ENCODE measurements at places on chromosomes 16 and 17. TPM values are rescaled to one million over a fixed set of nuclear protein-coding genes. Genes with fewer than 3 reads are reported as not detected.

GRCh38 chr16:47310792-47311211 lies 150.1 kb downstream of the ITFG1 start:
- no peak for DNase-seq

NLRC3 gene
- polyA plus RNA-seq: 12.7 TPM

GRCh38 chr17:50458701-50459676 lies 9.7 kb downstream of the CHAD start:
- no peak for DNase-seq

ARL5C gene
- not detected for polyA plus RNA-seq

DNA sequence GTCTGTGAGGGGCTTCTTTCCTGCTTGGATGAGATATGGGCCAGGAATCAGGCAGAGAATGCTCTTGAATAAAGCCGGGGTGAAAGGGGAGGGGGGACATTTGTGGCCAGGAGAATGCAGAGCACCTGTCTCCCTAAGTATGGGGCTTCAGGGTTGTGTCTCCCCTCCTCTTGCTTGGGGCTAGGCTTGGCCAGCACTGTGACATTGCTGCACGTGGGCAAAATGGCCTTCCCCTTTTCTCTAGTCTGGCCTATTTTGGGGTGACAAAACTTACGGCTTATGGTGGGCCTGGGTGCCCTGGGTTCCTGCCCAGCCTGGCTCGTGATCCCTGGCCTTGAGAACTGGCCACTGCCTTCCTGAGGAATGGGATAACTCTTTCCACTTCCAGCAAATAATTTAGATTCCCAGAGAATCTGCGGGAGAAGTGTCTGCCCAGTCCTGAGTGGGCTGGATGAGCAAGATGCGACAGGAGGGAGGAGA lies 5.6 kb downstream of the NFE2L1 start:
- DNase-seq: no peak

GRCh38 chr17:36532435-36532975 lies 2.2 kb downstream of the MYO19 start:
- no peak for DNase-seq

TAT gene
- 0.12 TPM for polyA plus RNA-seq

CRHR1 gene
- not detected for polyA plus RNA-seq

- DNase-seq: no peak
These were observed 246.7 kb downstream of the FTO start for GRCh38 chr16:53950677-53951076.

EPX gene
- polyA plus RNA-seq: not detected

ARSG gene
- polyA plus RNA-seq: 4.9 TPM

DNA sequence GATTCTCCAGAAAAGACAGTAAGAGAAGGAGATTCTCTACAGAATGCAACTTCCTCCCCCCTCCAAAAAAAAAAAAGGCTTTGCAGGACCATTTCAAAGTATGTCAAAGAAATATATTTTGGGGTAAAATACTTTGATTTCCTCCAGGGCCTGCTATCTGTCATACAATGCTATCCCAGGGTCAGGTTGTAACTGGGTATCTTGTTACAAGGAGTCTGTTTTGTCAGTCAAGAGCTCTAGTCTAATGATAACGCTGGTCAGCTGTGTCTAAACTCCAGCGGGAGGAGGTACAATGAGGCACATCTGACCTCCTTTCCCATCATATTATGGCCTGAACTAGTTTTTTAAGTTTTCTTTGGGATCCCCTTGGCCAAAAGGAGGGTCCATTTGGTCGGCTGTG lies 408.4 kb upstream of the CDH5 start:
- no peak for DNase-seq
